Stimulated activated CD8-positive, alpha-beta memory T cell treated with anti-CD3 and anti-CD28 coated beads, Interleukin-4, amount 100 ng/mL, for 4 hours (primary cell): ENCODE measurements at places on chromosomes 3 and 15.

- no peak for DNase-seq
Observed at GRCh38 chr15:50234764-50235163, 30.8 kb downstream of the HDC start.

GRCh38 chr3:161339517-161340500, 31.5 kb downstream of the SPTSSB start:
- no peak for DNase-seq

GRCh38 chr3:154119951-154120350, 1.2 kb upstream of the ARHGEF26 start:
- DNase-seq = no peak

GRCh38 chr15:19987389-19988048, 554.1 kb downstream of the GOLGA6L6 start:
- DNase-seq = no peak

DNA sequence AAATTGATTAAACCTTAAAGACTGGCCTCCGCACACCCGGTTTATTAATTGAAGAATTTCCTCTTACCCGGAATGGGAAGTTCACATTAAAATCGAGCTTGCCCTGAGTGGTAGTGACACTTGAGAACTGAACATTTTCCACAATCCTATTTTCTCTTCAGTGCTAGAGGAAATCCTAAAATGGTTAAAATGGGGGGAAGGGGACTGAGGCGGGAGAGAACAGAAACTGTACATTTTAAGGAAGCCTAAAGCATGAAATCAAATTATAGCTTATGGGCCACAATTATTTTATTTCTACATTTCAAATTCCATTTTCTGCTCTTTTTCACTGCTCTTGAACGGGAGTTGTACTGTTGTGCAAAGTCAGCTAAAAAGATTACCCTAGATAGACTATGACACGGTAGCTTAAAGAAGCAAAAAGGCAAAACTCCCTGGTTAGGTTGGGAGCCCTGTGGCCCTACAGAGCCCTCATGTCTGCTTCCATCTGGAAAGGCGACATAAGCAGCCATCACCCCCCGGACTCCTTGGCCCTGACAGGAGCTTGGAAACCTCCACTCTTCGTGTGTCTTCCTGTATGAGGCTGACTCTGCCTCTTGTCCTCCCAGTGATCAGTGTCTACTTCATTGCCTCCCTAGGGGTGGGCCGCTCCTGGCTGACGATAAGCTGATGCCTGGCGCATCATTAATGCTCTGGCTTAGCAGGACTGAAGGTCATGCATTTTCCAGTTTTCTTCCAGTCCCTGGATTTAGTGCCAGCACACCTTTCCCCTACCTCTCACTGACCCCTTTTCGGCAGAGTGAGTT, 79.3 kb downstream of the EEFSEC start:
- no peak for DNase-seq

- DNase-seq = no peak
Observed at GRCh38 chr15:72315706-72316370, 4.1 kb downstream of the CELF6 start.

- no peak for DNase-seq
Observed at GRCh38 chr15:95362306-95362705, 968.2 kb upstream of the NR2F2 start.

DNA sequence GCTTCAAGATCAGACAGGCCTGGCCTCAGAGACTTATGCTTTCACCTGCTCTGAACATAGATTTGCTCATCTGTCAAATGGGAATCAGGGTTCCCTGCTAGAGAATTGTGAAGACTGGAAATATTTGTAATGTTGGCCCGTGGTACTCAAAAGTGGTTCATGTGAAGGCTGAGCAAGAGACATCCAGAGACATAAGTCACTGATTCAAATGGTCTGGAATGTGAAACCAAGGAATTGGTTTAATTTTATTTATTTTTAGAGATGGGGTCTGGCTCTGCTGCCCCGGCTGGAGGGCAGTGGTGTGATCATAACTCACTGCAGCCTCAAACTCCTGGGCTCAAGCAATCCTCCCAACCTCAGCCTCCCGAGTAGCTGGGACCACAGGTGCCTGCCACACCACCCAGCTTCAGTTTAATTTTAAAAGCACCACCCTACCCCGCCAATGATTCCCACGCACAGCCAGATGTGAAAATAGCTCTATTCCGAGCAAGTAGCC, 60.1 kb downstream of the DAPK2 start:
- no peak for DNase-seq

DNA sequence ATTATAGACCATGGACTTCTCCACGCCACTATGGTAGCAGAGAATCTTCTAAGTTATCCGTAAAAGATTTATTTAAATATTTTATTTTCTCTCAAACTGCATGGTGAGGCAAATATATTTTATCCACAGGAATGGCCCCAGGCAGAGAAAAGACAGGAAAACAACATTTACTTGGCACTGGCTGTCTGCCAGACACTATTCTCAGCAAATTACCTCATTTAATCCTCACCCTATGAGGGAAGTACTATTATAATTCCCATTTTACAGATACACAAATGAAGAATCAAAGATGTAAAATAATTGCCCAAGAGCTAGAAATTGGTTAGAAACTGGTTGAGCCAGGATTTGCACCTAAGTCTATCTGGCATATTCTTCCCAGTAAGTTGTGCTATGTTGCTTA, 361.4 kb upstream of the IL12A start:
- no peak for DNase-seq

GRCh38 chr3:50210510-50211367, 5.7 kb downstream of the SLC38A3 start:
- DNase-seq = no peak

DNA sequence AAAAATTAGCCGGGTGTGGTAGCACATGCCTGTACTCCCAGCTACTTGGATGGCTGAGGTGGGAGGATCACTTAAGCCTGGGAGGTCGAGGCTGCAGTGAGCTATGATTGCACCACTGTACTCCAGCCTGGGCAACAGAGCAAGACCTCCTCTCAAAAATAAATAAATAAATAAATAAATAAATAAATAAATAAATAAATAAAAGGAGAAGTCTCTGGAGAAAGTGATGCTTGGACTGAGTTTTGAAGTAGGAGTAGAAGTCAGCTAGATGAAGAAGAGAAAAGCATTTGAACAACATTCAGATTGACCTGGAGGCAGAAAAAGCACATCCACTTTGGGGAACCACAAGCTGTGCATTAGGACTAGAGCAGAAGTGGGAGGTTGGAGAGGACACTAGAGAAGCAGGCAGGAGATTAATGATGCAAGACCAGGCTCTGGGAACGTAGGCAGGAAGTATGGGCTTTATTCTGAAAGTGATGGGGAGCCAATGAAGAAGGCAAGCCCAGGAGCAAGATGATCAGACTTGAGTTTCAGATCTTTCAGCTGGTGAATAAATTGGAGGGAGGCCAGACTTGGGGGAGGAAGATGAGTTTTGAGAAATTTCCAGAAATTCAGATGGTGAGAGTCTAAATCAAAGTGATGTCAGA, 48.7 kb downstream of the KLHL6 start:
- DNase-seq = no peak

GRCh38 chr3:122510878-122511535, 3.7 kb downstream of the KPNA1 start:
- DNase-seq = no peak

DNA sequence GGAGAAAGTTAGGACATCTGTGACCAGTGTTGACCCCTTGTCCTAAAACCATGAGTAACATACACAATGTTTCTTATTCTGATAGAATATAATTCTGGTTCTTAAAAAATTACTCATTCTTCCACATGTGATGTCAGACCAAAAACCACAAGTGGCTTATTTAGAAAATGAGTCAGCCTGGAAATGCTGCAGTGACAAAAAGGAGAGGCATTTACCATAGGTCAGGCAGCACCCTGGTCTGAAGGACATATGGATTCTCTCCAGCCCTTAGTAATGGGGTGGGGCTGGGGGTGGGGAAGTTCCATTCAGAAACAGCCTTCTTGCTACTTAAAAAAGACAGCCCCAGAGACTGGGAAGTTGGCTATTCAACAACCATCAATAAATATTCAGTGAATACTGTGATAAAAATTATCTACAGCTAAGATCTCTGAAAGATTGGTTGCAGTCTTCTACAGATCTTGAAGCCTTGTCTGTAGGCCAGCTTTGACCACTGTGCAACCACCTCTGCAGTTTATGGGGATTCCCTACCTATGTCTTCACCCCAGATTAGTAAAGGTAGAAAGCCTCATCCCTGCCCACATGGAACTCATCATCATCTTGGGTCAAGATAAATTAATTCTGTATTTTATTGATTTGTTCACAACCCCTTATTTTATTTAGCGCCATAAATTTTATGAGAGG, 34.9 kb upstream of the TIMP4 start:
- no peak for DNase-seq

GRCh38 chr3:130811557-130811956, 64.9 kb upstream of the PIK3R4 start:
- no peak for DNase-seq

DNA sequence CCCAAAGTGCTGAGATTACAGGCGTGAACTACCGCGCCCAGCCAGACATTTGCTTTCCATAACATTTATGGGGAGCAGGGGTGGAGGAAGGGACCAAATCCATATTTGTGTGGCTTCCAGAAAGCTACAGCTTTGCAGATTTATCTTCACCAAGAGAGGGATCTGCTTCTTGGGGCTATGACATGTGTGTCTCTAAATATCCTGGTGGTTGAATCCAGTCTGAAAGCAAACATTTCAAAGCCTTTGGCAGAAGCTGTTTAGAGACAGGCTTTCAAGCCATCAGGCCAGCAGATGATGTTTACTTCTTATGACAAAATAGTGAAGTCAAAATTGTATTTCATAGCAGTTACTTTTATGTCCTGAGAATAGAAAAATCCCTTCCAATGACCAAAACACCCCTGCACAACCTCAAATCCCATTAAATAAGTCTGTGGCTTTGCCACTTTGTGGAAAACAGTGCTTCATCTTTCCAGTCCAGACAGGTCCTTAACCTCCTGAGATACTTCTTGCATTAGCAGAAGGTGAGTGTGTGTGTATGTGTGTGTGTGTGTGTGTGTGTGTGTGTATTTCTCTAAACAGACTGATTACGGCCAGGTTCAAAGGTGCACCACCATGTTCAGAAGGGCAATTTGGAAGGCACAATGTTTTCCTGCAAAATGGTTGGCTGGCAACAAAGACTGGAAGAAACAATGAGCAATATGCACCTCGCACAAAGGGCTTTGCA, 191.4 kb upstream of the LRIG1 start:
- no peak for DNase-seq

DNA sequence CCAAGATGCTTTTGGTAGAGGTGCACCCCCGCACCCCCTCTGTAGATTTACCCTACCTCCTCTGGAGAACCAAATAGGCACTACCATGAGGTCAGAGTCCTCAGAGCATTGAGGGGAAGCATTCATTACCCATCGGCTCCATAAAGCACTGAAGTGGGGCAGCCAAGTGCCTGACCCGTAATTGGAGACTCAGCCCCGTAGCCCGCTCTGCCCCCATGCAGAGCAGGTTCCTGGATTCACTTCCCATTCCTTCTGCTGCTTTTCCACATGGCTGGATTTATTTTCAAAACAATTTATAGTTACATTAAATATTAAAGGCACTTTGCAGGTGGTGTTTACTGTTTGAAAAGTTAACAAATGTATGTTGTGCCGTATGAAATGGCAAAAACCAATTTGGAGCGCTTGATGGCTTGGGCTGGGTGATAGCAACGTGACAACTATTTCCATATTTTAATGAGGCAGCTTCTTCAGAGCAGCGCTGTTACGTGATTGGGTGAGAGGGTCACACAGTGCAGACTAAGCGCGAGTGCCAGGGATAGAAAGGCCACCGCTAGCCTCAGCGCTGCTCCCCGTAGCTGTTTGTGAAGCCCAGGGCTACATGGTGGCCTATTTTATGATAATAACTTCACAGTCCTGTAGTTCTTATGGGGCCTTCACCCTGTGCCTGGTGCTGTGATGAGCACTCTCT, 373.8 kb upstream of the PROK2 start:
- no peak for DNase-seq
